ENCODE measurements at places on chromosomes 7 and 10. TPM values are rescaled to one million over a fixed set of nuclear protein-coding genes. Genes with fewer than 3 reads are reported as not detected.

TMEM72 gene
- not detected for total RNA-seq

CTAGE8 gene
- total RNA-seq, result not detected

ZNF800 gene
- 26.8 TPM for total RNA-seq

TAS2R3 gene
- 1.6 TPM for total RNA-seq

ZNF804B gene
- not detected for total RNA-seq

LIPK gene
- total RNA-seq, result not detected

NT5C3A gene
- total RNA-seq, result 20.4 TPM

ZYX gene
- 412 TPM for total RNA-seq

GRCh38 chr7:26397796-26398426, 106.2 kb downstream of the SNX10 start:
- no peak overlapping the region for H3K27ac ChIP-seq
- peak overlapping the region; percentile 64 for H3K4me3 ChIP-seq
- H3K27me3 ChIP-seq, result peaks cover 53% of the 10 kb centered on the region
- H3K4me1 ChIP-seq, result peaks cover 11% of the 10 kb centered on the region

DNA sequence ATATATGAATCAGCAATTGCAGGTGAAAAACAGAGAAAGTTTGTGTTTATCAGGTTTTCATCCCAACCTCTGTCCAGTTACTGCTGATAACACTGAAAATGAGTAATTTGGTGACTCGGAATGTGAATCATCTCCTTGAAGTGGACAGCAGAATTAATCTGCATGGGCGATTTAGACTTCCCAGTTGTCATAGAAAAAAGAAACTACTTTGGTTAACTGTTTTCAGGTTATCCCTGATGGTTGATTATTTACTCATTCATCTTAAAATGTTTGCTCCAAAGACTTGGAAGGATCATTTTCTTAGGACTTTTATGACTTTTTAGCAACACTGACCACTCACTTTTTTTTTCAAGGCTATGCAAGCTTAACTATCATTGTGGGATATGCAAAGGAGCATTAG, 504.1 kb upstream of the ANKRD30A start:
- DNase-seq, result no peak
- peaks cover 6% of the 10 kb centered on the region for H3K4me1 ChIP-seq
- no peak overlapping the region for H3K27ac ChIP-seq
- H3K36me3 ChIP-seq, result no peaks in the 10 kb centered on the region

GRCh38 chr10:6009150-6009549, 31.8 kb upstream of the IL15RA start:
- no peak overlapping the region for H3K4me3 ChIP-seq
- no peaks in the 10 kb centered on the region for H3K36me3 ChIP-seq
- no peaks in the 10 kb centered on the region for H3K4me1 ChIP-seq
- H3K27me3 ChIP-seq, result peaks cover 44% of the 10 kb centered on the region
- H3K27ac ChIP-seq, result no peak overlapping the region

- peaks cover 13% of the 10 kb centered on the region for H3K4me1 ChIP-seq
- H3K27ac ChIP-seq, result no peak overlapping the region
- DNase-seq, result no peak
Measured at GRCh38 chr10:62457196-62457595, 83.0 kb downstream of the ZNF365 start.

GRCh38 chr7:112876877-112877276, 86.7 kb upstream of the TMEM168 start:
- H3K27me3 ChIP-seq, result no peaks in the 10 kb centered on the region
- no peak for DNase-seq
- no peak overlapping the region for H3K4me3 ChIP-seq
- no peaks in the 10 kb centered on the region for H3K36me3 ChIP-seq
- H3K27ac ChIP-seq, result no peak overlapping the region
- H3K4me1 ChIP-seq, result no peaks in the 10 kb centered on the region

GRCh38 chr7:72437061-72437585, 25.0 kb upstream of the CALN1 start:
- H3K27ac ChIP-seq, result no peak overlapping the region
- no peak for DNase-seq
- no peaks in the 10 kb centered on the region for H3K27me3 ChIP-seq
- H3K36me3 ChIP-seq, result no peaks in the 10 kb centered on the region
- no peak overlapping the region for H3K4me3 ChIP-seq

DNA sequence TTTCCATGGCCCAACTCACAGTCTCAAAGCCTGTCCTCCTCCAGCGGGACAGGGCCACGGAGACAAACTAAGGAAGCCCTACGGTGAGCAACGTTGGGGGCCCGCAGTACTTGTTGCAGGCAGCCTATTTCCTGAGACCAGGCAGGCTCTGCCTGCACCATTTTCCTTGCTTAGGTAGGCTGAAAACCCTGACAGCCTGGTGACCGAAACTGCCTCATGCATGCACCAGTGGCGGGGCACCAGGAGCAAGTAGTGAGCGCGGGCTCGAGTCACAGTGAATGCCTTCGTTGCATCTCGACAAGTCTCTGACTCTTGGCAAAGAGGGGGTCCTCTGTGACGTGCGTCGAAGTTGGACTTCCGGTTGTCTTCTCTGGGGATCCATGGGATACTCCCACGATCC, 23.3 kb upstream of the ZNF273 start:
- peak; percentile 73 for DNase-seq
- no peaks in the 10 kb centered on the region for H3K36me3 ChIP-seq
- no peaks in the 10 kb centered on the region for H3K27me3 ChIP-seq
- H3K4me3 ChIP-seq, result no peak overlapping the region

DNA sequence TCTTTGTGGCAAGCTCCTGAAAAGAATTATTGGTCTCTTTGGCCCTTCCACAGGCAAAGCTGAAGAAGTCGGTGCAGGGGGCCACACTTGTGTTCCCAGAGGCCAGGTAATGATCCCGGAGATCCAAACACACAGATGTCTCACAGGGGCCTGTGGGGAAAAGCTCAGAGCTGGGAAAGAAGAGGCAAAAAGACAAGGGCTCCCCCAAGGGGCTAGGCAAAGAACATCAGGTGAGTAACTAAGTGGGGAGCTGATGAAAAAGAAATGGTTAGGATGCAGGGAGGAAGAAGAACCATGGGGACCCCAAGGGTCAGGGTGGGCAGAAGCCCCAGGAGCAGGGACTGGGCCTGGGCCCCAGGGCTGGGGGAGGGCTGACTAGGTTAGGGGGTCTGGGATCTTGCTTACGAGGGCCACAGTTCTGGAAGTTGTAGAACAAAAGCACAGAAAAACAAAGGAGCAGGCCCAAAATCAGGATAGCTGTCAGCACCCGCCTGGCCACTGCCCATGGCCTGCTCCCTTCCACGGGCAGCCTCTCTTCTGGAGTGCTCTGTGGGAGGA, 1.1 kb downstream of the KEL start:
- no peaks in the 10 kb centered on the region for H3K36me3 ChIP-seq
- no peak overlapping the region for H3K27ac ChIP-seq
- no peak overlapping the region for H3K4me3 ChIP-seq
- no peak for DNase-seq
- H3K4me1 ChIP-seq, result no peaks in the 10 kb centered on the region

DNA sequence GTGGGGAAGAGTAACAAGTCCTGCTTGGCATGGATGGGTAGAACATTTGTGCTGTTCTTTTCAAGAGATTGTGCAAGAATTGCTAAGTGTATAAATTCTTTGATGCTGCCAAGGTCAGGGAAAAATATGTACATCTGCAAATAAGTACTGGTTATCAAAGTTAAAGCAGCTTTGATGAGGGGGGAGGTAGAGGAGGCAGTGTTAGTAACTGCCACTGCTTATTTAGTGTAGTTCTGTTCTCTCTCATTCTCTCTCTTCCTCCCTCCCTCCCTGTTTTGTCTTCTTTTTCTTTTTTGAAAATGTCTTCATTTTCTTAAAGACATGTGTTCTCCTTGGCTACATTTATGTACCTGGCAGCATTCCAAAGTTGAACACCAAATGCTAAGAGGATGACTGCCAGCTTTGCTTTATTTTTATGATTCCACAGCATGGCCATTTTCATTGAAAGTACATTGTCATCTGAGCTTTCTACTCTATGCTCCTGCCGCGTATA, 18.6 kb downstream of the CACNB2 start:
- peaks cover 20% of the 10 kb centered on the region for H3K27me3 ChIP-seq
- DNase-seq, result no peak
- H3K4me3 ChIP-seq, result no peak overlapping the region
- no peaks in the 10 kb centered on the region for H3K4me1 ChIP-seq

GRCh38 chr7:130814778-130815335, 80.8 kb upstream of the KLF14 start:
- H3K36me3 ChIP-seq, result no peaks in the 10 kb centered on the region
- no peaks in the 10 kb centered on the region for H3K4me1 ChIP-seq
- H3K4me3 ChIP-seq, result no peak overlapping the region
- peaks cover 42% of the 10 kb centered on the region for H3K27me3 ChIP-seq

DNA sequence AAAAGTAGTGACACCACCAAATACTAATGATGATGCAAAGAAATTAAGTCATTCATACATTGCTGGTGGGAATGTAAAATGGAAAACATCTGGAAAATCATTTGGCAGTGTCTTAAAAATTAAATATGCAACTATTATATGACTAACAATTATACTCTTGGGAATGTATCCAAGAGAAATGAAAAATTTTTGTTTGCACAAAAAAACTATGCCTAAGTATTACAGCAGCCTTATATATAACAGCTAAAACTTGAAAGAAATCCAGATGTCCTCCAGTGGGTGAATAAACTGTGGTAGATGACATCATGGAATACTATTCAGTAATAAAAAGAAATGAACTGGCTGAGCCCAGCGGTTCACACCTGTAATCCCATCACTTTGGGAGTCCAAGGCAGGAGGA, 132.0 kb downstream of the NEBL start:
- H3K4me1 ChIP-seq, result peaks cover 27% of the 10 kb centered on the region
- H3K36me3 ChIP-seq, result no peaks in the 10 kb centered on the region
- H3K27me3 ChIP-seq, result no peaks in the 10 kb centered on the region
- no peak overlapping the region for H3K27ac ChIP-seq
- no peak for DNase-seq
- H3K4me3 ChIP-seq, result no peak overlapping the region

GRCh38 chr7:85462671-85463070, 275.8 kb upstream of the SEMA3D start:
- peaks cover 2% of the 10 kb centered on the region for H3K4me1 ChIP-seq
- H3K27me3 ChIP-seq, result no peaks in the 10 kb centered on the region
- no peaks in the 10 kb centered on the region for H3K36me3 ChIP-seq
- no peak overlapping the region for H3K4me3 ChIP-seq
- DNase-seq, result no peak
- no peak overlapping the region for H3K27ac ChIP-seq

DNA sequence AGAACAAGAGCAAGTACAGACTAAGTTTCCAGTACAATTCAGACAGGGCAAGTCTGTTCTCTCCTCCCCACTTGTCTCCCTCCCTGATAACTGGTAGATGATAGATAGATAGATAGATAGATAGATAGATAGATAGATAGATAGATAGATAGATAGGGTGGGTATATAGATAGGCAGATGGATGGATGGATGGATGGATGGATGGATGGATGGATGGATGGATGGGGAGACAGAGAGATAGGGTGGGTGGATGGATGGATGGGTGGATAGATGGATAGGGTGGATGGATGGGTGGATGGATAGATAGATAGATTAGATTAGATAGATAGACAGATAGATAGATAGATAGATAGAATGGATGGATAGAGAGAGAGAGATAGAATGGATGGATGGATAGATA, 152.8 kb upstream of the MKLN1 start:
- H3K4me1 ChIP-seq, result peaks cover 10% of the 10 kb centered on the region
- H3K36me3 ChIP-seq, result no peaks in the 10 kb centered on the region
- H3K27me3 ChIP-seq, result no peaks in the 10 kb centered on the region
- no peak for DNase-seq
- no peak overlapping the region for H3K4me3 ChIP-seq

DNA sequence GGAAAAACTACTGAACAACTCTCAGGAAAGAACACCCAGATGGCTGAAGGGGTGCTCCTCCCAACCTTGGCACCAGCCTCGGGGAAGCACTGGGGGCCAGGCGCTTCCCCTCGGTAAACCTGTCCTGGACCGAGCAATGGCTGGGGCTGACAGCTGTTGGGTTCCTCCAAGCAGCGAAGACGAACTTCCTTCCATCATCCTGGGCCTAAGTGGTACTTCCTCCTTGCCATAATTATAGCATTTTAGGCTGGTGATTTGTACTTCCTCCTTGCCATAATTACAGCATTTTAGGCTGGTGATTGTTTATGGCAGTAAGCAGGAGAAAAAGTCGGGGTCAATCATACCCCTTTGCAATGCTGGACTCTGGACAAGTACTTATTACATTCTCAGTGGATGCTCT, 69.3 kb downstream of the MYOF start:
- peaks cover 9% of the 10 kb centered on the region for H3K4me1 ChIP-seq
- DNase-seq, result no peak
- H3K27me3 ChIP-seq, result no peaks in the 10 kb centered on the region

GRCh38 chr10:50627443-50627842, 3.7 kb upstream of the SGMS1 start:
- no peak overlapping the region for H3K4me3 ChIP-seq
- no peaks in the 10 kb centered on the region for H3K27me3 ChIP-seq
- DNase-seq, result no peak
- H3K36me3 ChIP-seq, result peaks cover 1% of the 10 kb centered on the region
- no peak overlapping the region for H3K27ac ChIP-seq

DNA sequence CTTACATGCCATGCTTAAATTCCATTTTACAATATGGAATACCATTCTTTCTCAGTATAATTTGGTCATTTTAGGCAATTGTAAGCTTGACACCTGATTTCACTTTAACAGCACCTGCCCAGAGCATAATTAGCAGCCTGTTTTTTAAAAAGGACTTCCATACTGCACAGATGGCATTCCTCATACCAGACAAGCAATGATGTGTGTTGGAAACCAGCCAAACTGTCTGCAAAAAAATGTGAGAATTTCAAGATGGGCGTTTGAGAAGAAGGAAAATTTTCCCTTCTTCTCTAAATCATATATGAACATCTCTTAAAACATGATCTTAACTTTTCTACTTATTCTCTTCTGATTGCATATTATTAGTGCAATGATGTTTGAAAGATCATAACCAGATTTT, 40.4 kb upstream of the AGMO start:
- DNase-seq, result no peak
- no peaks in the 10 kb centered on the region for H3K36me3 ChIP-seq
- no peak overlapping the region for H3K4me3 ChIP-seq
- H3K27ac ChIP-seq, result peak overlapping the region; percentile 56
- peaks cover 29% of the 10 kb centered on the region for H3K4me1 ChIP-seq
- H3K27me3 ChIP-seq, result no peaks in the 10 kb centered on the region

GRCh38 chr10:104416851-104417250, 63.2 kb downstream of the CFAP58 start:
- H3K4me1 ChIP-seq, result no peaks in the 10 kb centered on the region
- no peaks in the 10 kb centered on the region for H3K36me3 ChIP-seq
- H3K27me3 ChIP-seq, result no peaks in the 10 kb centered on the region
- H3K27ac ChIP-seq, result no peak overlapping the region
- DNase-seq, result no peak

DNA sequence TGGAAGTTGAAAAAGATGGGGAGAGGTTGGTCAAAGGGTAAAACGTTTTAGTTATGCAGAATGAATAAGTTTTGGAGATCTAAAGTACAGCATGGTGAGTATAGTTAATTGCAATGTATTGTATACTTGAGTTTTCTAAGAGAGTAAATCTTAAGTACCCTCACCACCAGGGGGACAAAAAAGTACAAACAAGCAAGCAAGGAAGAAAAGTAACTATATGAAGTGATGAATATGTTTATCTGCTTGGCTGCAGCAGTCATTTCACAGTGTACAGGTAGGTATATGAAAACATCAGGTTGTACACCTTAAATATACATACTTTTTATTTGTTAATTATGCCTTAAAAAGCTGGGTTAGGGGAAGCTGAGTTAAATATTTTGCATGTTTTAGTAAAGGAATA, 157.3 kb downstream of the PCLO start:
- no peak overlapping the region for H3K4me3 ChIP-seq
- H3K27me3 ChIP-seq, result no peaks in the 10 kb centered on the region
- H3K36me3 ChIP-seq, result peaks cover 1% of the 10 kb centered on the region

GRCh38 chr7:13852281-13852968, 137.0 kb downstream of the ETV1 start:
- no peak overlapping the region for H3K4me3 ChIP-seq
- H3K4me1 ChIP-seq, result peaks cover 30% of the 10 kb centered on the region
- no peaks in the 10 kb centered on the region for H3K36me3 ChIP-seq
- peak overlapping the region; percentile 56 for H3K27ac ChIP-seq

All from osteocyte (in vitro differentiated cells).